T1000 (cell line): ENCODE measurements at places on chromosomes 6 and 20.
A peak's percentile ranks its signal among the peaks of the same experiment; 100 is the strongest.

DNA sequence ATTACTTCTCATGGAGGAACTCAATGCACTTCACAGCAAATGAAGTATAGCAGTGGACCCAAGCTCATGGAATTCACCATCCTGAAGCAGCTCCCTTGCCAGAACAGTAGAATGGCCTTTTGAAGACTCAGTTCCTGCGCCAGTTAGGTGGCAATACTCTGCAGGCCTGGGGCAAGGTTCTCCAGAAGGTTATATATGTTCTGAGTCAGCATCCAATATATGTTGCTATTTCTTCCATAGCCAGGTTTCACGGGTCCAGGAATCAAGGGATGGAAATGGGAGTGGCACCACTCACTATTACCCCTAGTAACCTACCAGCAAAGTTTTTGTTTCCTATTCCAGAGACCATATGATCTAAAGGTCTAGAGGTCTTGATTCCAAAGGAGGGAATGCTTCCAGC, 56.4 kb upstream of the CNKSR3 start:
- no peak for DNase-seq

DNA sequence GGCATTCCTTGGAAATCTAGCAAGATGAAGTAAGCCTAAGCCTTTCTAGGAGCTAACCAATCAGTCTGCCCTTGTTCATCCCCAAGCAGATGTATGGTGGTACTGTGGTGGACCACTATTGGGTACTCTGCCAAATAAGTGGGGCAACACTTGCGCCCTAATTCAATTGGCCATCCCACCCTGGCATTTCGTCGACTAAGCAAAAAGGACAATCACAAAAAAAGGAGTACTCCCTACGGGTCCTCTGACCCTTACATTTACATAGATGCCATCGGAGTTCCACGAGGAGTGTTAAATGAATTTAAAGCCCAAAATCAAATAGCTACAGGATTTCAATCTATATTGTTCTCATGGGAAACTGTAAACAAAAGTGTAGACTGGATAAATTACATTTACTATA, 19.5 kb downstream of the CHD6 start:
- no peak for DNase-seq

DNA sequence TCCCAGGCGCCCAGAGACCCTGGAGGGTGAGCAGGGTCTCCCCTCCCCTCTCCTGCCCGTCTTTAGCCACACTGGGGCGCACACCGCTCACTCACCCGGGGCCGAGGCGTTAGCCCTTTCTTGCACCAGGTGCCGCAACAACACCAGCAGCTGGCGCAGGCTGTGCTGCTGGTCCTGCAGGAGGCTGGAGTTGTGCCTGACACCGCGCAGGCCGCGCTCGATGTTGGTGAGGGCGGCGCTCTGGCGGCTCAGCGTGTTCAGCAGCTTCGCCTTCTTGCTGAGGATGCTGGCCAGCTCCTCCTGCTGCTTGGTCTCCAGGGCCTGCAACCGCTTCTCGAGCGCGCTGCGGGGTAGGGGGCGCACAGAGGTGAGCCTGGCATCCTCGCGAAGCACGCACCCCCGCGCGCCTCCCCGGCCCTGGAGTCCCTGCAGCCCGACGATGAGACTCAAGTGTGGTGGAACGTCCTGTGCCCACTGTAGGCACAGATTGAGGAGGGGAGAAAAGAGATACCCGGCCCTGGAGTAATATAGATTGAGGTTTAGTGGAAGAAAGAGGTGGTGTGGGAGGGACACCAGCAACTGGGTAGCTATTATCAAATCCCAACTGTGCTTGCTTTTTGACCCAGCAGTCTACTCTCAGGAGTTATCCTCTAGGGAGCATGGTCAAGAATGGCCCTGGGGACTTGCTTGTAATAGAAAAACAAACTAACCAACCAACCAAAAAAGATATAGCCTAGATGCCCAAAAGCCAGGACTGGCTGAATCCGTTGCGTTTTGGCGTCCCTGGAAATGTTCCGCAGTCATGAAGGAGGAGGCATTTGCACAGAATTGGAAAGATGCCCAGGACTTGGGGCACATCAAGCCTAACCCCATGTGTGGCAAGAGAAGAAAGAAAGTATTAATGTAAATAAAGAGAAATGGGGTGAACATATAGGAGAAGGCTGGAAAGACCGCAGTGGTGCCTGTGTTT, 30.9 kb downstream of the ANGPT4 start:
- no peak for DNase-seq

DNA sequence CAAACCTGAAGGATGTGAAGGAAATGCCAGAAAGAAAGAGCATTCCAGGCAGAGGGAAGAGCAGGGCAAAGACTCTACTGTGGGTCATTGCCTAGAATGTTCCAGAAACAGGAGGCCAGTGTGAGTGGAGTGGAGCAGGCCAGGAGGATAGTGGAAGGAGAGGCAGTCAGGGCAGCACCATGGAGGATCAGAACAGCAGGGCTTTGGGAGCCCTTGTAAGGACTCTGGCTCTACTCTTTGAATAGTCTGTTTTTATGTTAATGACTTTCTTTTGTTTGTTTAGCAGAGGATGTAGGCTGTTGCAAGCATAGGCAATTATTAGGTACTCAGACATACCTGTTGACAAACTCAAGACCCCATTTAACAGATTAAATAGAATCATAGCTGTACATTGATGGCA, 23.6 kb upstream of the FBXL4 start:
- no peak for DNase-seq

- DNase-seq: peak; percentile 59
Observed at GRCh38 chr6:21149470-21149869, 444.1 kb upstream of the SOX4 start.

- DNase-seq: no peak
Observed at GRCh38 chr20:11850901-11851300, 66.8 kb upstream of the BTBD3 start.

DNA sequence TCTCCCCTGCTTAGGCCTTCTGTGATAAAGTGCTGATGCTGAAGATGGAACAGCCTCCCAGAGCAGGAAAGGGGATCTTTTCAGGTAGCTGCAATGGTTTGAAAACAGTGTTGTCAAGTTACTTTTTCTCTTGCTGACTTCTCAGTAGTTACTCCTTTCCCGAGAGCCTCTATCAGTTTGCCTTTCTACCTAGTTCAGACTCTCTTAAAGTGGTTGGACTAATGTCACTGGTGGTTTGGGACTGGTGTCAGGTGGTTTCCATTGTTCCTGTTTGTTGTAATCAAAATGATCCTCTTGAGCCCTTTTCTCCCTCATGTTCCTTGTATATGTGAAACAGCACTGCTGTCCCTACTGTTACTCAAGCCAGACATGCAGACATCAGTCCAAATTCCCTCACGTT, 91.4 kb downstream of the FAM217A start:
- DNase-seq: no peak

DNA sequence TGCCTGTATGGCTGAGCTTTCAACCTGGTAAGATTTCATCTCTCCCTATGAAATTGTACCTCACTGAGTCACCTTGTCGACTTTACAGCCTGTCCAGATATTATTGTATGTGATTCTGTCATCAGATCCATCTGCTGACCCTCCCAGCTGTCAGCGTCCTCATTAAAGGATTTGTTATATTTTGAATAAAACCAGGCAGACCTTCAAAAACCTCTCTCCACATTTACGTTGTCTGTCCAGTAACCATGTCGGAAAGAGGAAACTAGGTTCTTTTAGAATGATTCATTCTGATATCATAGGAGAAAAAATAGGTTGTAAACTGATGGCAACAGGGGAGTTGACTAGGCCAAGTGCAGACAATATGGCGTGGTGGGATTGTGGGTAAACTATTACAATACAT, 38.5 kb downstream of the TSPYL4 start:
- no peak for DNase-seq

GRCh38 chr20:62148908-62149314, 5.3 kb downstream of the SS18L1 start:
- no peak for DNase-seq

DNA sequence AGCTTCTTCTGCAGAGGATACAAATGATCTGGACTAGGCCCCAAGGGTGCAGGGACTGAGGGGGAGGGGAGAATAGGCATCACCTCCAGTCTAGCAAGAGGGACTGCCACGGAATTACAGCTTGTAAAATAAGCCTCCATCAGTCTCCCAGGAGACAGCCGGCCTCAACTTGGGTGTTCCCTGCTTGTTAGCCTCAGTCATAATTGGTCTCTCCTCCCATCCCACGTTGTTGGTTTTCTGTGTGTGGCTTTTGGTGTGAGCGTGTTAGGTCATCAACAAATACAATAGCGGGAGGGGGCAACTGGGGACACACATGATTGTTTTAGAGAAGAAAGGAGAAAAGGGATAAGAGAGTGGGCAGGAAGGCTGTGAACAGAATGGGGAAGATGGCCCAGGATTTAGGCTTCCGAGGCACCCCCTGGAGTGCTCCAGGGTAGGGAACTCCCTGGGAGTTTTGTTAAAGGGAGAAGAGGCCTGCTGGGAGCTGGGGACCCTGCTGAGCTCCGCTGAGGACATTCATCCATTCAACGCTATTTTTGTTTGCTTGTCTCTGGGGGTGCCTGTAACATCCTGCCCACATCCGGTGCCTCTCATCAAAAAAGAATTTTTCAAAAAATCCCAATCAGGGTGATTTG, 9.2 kb downstream of the FOXA2 start:
- no peak for DNase-seq

DNA sequence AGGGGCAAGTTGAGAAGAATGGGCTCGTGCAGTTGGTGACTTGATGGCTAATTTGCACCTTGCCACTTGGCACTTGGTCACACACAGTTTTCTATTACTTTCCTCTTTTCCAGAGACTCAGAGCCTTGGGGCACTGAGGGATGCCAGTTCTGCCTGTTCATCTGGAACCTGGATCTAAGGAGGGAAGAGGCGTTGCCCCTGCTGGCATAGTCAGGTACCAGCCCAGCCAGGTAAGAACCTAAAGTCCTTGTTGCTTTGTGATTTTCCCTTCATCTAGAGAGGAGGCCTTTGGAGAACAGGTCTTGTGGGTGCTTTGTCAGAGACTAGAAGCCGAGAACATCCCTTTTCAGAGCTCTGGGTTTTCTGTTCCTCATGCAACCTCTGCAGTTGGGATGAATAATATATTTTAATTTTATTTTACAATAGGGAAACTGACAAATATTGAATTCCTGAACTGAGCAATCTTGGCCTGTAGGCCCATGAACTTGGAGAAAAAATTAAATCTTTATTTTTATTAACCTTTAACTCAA, 11.4 kb downstream of the SYTL3 start:
- DNase-seq: no peak

DNA sequence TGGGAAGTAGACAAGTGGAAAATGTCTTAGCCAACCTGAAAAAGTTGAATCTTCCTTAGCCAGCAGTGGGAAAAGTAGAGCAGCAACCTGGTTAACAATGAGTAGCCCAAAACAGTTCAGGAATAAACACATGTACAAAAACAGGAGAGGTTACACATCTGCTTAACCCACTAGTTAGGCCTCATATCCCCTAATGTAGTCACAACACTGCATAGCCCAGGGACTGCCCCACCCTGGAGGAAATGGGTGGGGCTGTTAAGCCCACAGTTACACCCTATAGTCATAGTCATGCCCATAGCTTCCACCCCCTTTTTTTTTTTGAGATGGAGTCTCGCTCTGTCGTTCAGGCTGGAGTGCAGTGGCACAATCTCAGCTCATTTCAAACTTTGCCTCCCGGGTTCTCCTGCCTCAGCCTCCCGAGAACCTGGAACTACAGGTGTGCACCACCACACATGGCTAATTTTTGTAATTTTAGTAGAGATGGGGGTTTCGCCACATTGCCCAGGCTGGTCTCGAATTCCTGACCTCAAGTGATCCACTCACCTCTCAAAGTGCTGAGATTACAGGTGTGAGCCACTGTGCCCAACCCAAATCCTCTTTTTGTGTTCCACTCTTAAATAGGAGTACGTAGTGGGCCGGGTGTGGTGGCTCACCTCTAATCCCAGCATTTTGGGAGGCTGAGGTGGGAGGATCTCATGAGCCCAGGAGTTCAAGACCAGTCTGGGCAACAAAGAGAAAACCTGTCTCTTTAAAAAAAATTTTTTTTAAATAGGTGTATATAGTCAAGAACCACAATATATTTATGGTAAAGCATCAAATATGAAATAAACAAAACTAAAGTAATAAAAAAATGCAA, 24.5 kb downstream of the ILRUN start:
- no peak for DNase-seq

DNA sequence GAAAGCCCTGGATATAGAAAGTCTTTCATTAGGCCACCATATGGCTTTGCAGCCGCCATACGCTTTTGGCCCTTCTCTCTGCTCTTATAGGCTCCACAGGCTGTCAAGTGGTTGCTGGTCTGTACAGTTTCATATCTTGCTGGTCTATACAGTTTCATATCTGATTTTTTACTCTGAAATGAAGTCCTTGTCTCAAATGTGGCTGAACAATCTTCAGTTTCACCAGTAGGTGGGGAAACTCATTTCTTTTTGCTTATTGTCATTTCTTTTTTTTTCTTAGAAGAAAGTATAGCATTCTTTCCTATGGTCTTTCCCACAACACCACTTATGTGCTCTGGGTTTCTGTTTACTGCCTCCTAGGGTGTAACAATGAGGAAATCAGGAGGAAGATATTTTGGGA, 771.4 kb upstream of the MMS22L start:
- no peak for DNase-seq

DNA sequence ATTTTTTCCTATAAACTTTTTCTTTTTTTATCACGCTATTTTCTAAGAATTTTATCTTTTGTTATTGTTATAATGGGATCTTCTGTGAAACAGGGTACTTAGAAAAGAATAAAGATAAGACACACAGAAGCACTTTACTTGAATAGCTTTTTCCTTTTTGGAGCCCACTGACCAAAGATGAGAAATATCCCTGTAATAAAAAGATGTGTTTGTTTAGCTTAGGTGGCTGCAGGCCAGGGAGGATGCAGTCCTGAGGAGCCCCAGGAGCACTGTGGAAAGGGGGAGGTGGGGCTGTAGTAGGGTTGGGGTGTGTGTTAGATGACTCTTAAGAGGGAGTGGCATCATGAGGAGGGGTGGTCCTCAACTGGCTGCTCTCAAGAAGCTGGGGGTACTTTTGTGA, 128.6 kb downstream of the ARID1B start:
- DNase-seq: no peak

DNA sequence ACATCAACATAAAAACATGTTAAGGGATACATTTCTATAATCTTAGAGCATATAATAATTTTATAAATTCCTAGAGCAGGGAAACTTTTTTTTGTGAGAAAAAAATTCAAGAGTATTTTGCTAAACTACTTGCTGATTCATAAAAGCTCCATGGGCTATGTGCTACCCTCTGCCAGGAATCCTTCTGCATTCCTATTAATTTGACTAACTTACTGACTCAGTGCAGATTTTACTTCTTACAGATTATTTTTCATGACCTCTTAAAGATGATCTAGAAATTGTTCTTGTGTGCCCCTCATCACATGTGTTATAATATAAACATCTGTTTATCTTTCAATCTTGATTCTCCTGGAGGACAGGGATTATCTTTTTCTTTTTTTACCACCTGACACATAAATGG, 5.7 kb downstream of the VTA1 start:
- no peak for DNase-seq

GRCh38 chr20:37464611-37465010, 56.4 kb upstream of the NNAT start:
- no peak for DNase-seq

GRCh38 chr6:122832459-122832858, 43.4 kb downstream of the SMPDL3A start:
- DNase-seq: no peak

- DNase-seq: peak; percentile 66
Observed at GRCh38 chr20:31968291-31969126, 558 bp downstream of the XKR7 start.

GRCh38 chr20:58661598-58662473, 10.8 kb downstream of the STX16 start:
- DNase-seq: no peak

GRCh38 chr20:33434434-33434833, 9.1 kb downstream of the SNTA1 start:
- no peak for DNase-seq

GRCh38 chr20:62662422-62662821, 20.1 kb downstream of the SLCO4A1 start:
- DNase-seq: no peak

GRCh38 chr6:127514773-127515227, 4.3 kb downstream of the MTCL3 start:
- no peak for DNase-seq
